Progenitor cell of endocrine pancreas (in vitro differentiated cells): ENCODE measurements at places on chromosomes 1 and 21.
A peak's percentile ranks its signal among the peaks of the same experiment; 100 is the strongest.

GRCh38 chr1:8025671-8026144 is 401 bp downstream of the ERRFI1 start:
- DNase-seq = no peak

DNA sequence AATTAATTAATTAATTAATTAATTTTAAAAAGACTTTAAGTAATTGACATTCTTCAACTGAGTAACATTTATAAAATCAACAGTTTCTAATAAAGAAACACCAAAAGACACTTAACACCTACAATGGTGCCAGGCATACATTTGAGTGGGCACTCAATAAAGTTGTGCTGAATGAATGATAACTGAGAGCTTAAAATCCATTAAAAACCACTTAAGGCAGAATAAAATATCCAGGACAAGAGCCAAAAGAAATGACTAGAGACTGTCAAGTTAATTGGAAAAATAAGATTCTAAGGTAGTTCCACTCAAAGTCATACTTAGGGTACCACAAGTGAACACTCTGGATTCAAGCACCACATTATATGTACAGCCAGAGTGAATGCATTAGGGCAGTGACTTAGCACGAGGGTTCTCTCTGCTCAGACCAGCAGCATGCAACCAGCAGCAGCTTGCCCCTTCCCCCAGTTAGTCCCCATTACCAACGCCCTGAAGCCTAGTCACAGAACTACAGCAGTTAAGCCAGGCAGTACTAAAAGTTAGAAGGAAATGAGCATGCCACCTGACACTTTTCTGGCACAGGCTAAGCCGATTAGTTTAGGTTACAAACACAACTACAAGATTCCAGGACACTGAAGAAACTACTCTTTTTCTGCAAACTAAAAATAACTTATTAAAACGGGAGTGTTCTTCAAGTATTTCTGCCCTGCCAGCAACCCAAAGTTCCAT is 46.5 kb downstream of the LUZP1 start:
- DNase-seq = no peak

GRCh38 chr1:13730751-13731482 is 30.9 kb downstream of the PRDM2 start:
- no peak for DNase-seq

- no peak for DNase-seq
Observed at GRCh38 chr1:229287267-229287666, 16.4 kb downstream of the RAB4A start.

DNA sequence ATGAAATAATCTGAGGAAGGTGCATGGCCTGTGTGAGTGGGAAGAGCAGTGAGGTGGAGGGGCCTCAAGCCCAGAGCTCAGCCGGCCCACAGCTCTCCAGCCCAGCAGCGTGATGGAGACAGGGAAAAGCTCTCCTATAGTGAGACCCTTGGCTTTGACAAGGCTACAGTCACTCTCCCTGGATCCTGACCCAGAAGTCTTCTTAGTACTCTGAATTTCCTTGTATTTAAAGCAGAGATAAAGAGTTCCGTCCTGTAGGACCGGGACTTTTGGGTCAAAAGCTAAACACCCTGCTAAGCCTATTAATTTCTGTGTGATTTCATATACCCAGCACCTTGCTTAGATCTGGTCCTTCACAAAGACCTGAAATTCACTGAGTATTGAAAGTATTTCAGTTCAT is 48.2 kb upstream of the F3 start:
- DNase-seq = no peak

- no peak for DNase-seq
Observed at GRCh38 chr1:84377480-84378095, 20.7 kb upstream of the DNASE2B start.

- no peak for DNase-seq
Observed at GRCh38 chr1:204647114-204647804, 38.3 kb downstream of the LRRN2 start.

- no peak for DNase-seq
Observed at GRCh38 chr1:152162792-152163463, 3.9 kb upstream of the RPTN start.

DNA sequence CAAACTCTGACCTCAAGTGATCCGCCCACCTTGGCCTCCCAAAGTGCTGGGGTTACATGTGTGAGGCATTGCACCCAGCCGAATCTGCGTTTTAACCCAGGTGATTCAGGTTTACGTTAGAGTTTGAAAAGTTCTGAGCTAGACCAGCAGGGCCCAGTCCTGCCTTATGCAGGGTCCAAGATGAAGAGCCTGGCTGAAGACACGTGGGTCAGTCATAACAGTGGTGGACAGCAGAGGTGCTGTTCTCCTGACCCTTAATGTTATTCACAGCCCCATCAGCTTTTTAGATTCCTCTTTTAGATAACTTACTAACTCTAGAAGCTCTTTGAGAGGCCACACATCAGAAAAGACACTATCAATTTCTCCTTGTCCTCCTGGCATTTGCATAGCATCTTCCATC is 50.0 kb downstream of the GNG4 start:
- no peak for DNase-seq

DNA sequence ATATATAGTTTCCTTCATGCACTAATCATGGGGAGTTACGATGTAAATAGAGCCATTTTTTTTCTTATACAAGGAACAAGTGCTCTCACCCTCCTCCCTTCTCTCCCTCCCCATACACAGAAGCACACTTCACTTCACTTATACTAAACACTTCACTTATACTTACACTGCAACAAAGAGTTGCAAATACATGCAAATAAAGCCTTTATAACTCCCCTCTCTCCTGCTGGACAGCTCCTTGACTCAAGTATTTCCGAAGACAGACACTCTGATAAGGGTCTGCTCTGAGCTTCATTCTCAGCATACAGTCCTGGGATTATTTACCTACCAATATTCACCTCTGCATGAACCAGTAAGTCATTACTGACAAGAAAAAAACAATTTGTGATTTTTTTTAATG is 35.6 kb upstream of the ERG start:
- no peak for DNase-seq

DNA sequence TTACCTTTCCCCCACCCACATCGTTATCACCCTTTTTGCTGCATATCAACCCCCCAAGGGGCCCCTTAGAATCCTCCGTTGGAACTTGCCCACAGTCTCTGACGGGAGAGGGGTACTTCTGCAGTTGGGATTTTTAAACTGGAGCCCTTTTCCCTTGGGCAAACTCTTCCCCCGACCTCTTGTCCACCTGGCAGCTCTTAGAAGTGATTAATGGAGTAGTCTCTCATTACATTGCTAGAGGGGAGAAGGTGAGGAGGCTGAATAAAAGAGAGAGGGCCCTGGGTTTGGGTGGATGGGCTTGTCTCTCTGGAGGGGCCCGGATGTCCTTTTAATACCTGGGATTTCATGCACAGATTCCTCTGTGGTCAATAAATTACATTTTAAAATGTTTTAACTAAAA is 27.2 kb upstream of the TSPAN2 start:
- no peak for DNase-seq

DNA sequence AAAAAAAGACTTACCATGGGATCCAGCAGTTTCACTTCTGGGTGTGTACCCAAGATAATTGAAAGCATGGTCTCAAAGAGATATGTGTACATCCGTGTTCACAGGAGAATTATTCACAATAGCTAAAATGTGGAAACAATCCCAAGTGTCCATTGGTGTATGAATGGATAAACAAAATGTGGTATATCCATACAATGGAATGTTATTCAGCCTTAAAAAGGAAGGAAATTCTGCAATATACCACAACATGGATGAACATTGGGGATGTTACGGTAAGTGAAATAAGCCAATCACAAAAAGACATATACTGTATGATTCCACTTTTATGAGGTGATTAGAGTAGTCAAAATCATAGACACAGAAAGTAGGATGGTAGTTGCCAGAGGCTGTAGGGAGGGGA is 7.0 kb upstream of the TUT4 start:
- DNase-seq = no peak

DNA sequence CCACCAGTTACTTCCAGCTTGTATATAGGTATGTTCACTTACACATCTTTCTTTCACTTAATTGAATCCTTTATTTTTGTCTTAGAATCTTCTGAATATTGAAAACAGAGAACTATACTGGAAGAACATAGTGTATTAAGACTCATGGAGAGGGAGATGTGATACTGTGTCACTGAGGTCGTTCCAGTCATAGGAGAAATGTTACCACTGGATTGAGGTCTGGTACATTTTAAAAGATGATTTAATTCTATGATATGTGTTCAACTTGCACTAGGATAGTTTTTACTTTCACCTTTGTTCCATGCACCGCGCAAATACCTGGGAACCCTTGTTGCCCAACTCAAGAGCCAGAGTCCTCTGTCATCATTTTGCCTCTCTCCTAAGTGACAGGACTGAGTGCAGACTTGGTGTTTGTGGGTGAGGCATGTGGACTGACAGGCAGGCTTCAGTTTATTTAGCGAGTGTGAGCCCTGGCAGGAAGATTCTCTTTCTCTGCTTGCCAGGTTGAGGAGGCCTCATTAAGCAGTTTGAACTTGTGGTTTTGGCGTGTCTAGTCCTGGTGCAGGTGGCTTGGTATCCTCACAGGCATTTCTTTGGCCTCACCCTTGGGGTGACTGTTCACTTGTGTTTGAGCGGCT is 63.7 kb downstream of the DYRK1A start:
- DNase-seq = no peak

DNA sequence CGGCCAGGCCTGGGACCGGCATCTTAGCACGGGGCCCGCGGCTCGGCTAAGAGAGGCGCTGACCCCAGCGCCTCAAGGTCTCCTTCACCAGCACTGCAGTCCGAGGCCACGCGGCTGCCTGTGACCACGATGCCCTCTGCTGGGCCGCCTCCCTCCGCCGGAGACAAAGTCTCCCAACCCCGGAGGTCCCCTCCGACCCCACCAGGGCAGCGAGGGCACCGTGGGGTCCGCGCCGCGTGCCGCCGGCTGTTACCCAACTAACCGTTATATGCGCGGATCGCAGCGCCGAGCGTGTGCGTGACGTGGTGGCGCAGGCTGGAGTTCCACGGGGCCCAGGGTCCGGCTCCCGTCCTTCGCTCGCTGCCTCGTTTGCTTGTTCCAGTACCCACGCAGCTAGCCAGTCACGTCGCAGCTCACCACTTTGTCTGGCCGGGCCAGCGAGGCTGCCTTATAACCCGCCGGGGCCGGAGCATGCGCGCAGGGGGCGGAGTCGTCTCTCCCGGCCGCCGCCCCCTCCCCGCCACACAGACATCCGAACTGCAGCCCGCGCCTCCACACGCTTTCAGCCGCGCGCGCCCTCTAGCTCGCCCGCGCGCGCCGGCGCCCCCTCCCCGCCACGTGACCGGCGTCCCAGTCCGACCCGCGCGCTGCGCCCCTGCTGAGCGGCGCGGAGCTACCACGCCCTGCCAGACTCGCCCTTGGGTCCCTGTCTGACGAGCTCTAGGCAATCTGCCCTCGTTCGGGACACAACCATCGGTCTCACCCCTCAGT is at the start of gene SLC16A1:
Gene SLC16A1, minus strand, starts transcription at position 424 of the 771 bp plus-strand sequence. CDS start 26,888 bp downstream, outside the sequence.
- DNase-seq = peak; percentile 81

DNA sequence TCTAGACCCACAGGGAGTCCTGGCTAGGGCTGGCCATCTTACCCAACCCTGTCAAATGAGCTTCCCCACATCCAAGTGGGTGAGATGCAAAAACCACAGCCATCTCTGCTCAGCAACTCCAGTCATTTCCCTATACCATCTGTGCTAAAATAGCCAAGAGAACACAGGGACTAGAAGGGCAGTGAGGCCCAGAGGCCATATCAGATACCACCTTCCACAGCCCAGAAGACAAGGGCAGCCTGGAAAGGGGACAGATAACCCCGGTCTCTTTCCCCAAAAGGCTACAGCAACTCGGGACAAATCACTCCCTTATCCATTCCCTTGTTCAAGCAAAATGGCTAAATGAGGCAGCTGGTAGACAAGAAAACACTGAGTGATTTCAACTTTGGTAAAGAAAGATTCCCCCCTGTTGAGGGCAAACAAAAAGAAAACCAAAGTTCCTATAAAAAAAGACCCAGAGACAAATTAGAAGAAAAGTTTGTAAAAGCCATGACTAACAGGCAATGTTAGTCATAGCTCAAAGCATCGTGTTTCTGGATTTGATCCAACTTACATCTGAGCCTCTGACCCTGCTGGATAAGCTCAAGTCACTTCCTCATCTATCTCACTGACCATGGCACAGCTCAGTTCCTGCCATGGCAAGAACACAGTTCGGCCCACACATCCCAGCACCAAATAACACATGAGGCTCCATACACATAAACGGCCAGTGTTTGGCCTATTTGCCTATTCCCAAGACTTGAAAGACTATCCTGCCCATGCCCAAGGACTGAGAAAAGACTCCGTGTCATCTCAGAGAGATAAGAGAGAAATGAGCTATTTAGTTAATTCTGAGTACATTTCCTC is 3.1 kb downstream of the LAMB3 start:
- no peak for DNase-seq

DNA sequence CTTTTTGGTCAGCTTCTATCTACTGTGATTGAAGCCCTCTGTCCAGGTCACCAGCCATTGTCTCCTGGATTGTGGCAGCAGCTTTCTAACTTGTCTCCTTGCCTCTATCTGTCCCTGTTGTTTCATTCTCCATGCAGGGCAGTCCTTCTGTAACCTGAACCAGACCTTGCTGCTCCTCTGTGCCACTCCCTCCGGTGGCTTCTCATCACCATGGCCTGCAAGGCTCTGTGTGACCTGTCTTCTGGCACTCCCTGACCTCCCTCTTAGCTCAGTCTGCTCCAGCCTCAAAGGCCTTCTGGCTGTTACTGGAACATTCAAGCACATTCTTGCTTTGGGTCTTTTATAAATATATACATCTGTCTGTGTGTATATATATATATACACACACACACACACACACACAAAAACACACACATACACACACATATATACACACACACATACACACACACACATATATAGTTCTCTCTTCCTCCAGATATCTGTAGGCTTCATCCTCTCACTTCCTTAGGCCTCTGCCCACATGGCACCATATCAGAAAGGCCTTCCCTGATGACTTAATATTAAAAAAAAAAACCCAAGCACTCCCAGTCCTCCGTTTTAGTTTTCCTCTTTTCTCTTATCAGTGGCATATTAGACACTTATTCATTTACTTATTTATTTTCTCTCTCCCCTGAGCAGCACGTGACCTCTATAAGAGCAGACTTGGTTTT is 21.2 kb upstream of the JUN start:
- DNase-seq = no peak
